ENCODE measurements at places on chromosomes 16 and 17. TPM values are rescaled to one million over a fixed set of nuclear protein-coding genes. Genes with fewer than 3 reads are reported as not detected.
A peak's percentile ranks its signal among the peaks of the same experiment; 100 is the strongest.

PROCA1 gene
- total RNA-seq, result not detected

DNA sequence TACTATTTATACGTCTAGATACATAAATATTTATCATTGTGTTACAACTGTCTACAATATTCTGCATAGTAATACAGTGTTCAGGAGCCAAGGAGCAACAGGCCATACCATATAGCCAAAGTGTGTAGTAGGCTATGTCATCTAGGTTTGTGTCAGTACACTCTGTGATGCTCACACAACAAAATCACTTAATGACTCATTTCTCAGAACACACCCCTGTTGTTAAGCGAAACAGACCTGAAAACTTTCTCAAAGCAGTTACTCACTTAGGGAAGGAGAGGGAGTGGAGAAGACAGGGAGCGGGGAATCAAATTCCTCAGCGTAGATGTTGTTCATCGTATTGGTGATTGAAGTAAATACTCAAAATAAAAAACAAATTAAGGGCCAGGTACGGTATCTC is 269.5 kb downstream of the STX8 start:
- no peak for DNase-seq

DNA sequence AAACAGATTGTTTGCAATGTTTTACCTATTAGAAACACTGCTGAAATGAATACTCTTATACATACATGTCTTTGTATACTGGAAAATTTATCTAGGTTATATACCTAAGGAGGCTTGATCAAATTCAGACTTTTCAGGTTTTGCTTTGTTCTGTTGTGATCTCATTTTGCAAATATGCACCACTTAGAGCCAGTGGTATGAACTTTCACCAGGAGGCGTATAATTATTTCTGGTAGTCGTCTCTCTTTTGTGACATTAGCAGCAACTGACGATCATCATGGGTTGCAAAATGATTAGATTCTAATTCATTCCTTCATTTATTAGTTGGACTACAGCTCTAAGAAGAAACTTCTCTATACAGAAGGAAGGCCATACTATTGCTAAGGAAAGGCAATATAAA is 26.9 kb downstream of the AP1G1 start:
- no peak for DNase-seq

DUXB gene
- not detected for total RNA-seq

SYNGR3 gene
- 0.33 TPM for total RNA-seq

DNA sequence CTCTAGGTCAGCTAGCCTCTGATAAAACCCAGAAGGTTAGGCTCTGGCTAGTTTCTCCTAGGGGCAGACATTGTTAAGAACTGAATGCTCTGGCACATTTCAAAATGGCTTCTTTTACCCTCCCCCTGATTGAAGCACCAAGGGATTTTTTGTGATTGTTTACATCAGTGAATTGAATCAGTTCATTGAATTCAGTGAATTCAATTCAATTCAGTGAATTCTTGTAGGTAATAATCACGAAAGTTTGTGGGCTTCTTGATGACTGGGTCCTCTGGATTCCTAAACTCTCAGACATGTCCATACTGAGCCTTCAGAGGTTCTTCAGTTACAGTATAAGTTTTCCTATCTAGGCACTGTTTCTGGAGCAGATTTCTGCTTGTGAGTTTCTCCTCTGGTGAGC is 135.2 kb upstream of the ELAC2 start:
- no peak for DNase-seq

DNA sequence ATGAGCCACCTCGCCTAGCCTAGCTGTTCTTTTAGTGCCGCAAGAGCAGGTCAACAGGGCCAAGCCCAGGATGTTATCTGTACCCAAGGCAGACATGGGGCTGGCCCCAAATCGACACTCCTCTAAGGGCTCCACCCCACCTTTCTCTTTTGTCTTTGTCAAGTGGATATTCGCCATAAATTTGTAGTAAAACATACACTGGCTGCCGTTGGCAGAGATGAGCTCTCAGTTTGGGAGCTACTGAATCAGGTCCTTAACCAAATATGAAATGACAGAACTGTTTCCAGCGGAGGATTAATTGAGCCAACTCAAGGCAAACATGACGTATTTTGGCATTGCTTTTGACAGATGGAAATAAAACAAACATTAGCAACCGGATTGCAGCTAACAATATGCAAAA is 556.9 kb upstream of the CDH5 start:
- peak; percentile 5 for DNase-seq

SLC2A4 gene
- total RNA-seq, result 10.5 TPM

DNA sequence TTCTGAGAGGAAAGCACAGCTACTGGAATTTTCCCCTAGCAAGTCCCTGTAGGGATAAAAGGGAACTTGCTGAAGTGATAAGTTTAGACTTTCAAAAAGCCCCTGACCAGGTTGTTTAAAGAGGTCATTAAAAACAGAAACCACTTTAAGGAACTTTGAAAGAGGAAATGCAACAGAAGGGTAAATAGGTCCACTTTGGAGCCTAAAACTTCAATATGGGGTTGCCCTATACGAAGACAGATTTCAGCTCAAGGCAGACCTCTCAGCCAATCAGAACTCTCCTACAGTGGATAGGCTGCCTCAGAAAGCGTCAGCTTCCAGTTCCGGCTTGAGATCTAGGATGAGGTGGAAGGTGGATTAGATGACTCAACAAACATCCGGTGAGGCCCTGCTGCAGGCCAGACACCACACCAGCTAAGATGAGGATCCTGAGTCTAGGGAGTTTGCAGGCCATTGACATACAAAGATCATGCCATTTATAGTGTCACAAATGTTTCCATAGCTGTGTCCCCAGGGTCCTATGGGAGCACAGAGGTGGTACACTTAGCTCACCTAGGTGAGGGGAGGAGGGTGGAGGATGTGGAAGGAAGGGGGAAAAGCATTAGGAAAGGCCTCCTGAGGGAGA is 7.9 kb upstream of the MFSD6L start:
- peak; percentile 44 for DNase-seq

GRCh38 chr17:17264430-17264829 is 16.6 kb downstream of the COPS3 start:
- DNase-seq, result no peak

RTN4RL1 gene
- 3.1 TPM for total RNA-seq

- DNase-seq, result no peak
Observed at GRCh38 chr16:19948186-19949104, 63.8 kb upstream of the GPRC5B start.

GRCh38 chr17:44222112-44222869 is 2.8 kb upstream of the UBTF start:
- DNase-seq, result peak; percentile 82

ALOX15B gene
- total RNA-seq, result not detected

GPR139 gene
- not detected for total RNA-seq

OTOP3 gene
- 0.66 TPM for total RNA-seq

DNA sequence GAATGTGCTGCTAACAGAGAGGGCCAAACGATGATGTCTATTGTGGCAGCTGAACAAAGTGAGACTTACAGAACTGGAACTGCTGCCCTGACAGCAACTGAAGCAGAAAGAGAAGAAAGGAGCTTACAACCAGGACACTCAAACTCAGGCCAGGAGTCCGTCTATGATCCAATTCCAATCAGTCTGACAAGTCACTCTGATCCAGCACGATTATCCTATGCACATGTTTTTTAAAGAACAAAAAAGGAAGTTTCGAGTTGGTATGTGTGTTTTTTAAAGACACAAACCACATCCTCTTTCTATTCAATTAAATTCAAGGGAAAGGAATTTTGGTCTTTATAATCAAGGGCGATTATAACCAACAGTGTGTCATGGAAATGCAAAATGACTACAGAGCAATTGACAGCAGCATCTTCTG is 42.4 kb upstream of the MTMR4 start:
- no peak for DNase-seq

GRCh38 chr17:39606434-39607056 is 1.2 kb downstream of the NEUROD2 start:
- DNase-seq, result peak; percentile 32

CBX4 gene
- 17.8 TPM for total RNA-seq

OR4D1 gene
- total RNA-seq, result not detected

DNA sequence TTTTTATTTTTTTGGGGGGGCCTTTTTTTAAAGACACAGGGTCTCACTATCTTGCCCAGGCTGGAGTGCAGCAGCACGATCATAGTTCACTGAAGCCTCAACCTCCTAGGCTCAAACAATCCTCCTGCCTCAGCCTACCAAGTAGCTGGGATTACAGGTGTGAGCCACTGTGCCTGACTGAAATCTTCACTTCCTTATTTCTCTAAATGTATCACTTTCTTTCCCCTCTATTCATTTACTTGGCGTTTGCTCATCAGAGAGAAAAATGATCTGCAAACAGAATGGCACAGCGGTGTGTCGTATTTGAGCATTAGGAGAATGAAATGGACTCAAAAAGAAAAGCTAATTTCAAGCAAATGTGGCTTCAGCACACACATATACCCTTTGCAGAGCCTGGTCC is 44.3 kb upstream of the CDH5 start:
- no peak for DNase-seq

GRCh38 chr17:49994085-49995054 is 654 bp downstream of the DLX3 start:
- no peak for DNase-seq

Measured in body of pancreas (tissue), 4 donors.